Stimulated activated CD8-positive, alpha-beta memory T cell treated with anti-CD3 and anti-CD28 coated beads, Interleukin-15, amount 100 ng/mL, for 48 hours (primary cell): ENCODE measurements at places on chromosomes 7 and 10.

DNA sequence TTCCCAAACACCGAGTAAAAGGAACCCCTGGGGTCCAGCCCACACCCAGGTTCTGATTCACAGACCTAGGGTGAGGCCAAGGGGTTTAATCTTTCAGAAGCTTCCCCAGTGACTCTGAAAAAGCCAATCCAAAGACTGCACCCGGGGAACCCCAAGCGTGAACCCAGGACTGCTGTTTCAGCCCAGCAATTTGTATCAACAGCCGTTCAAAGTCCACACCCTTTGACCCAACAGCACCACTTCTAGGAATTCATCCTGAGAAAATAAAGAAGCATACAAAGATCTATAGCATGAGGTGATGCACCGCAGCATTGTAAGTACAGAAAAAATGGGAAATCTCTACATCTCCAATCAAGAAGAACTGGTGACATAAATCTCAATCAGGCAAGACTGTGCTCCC, 24.4 kb downstream of the DLG5 start:
- DNase-seq, result no peak

GRCh38 chr7:116292381-116292780, 82.0 kb downstream of the TES start:
- DNase-seq, result no peak

- no peak for DNase-seq
These were observed 86.9 kb downstream of the ZNF783 start for GRCh38 chr7:149348758-149349369.

- no peak for DNase-seq
These were observed 142.0 kb downstream of the GRK5 start for GRCh38 chr10:119349341-119349740.

GRCh38 chr7:102190776-102191350, 95.8 kb upstream of the SH2B2 start:
- DNase-seq, result no peak

GRCh38 chr10:70599791-70600190, 2.8 kb downstream of the PRF1 start:
- no peak for DNase-seq

DNA sequence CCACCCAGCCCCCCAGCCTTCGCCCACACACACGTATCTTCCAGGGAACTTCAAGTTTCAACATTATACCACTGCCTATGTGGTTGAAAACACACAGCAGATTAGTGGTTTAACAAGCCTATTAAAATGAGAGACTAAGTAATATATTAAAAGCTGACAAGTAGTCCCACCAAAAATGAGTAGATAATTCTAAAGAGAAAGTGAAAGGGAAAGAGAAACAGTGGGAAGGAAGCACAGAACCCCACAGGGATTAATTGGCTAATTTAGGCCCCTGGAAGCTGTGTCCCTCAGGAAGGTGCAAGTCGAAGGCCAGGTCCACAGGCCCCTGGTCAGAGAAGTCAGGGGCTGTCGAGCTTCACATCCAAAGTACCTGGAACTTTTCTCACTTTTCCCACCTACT, 210.5 kb upstream of the YAE1 start:
- no peak for DNase-seq

DNA sequence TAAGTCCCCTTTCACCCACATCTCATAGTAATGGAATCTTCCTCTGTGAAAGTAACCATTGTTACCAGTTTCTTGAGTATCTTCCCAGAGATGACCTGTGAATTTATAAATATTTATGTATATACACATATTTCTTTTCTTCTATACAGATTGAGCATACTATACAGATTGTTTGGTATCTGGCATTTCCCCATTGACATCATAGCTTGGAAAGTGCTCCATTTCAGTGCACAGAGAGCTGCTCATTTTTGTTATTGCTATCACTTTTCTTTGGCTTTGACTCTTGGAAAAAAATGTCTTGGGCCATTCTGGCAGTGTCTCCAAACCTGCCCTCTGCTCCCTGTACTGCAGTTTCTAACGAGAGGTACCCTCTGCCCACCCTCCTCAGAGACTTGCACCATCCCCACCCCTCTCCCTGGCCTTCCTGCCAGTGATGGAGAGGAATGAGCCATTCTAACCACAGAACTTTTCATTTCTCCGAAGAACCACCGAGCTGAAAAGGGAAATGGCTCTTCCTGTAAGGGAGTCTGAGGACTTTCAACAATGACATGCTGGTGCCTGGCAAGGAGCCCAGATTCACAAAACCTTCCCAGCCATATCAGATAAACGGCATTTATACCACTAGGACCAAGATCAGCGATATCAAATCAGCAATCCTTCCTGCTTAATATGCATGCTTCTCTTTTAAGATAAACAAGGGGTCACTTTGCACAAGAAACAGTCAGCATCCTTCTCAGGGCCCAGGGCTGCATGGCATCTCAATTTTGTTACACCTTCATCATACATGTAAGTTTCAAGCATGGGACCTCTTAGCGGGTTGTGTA, 19.7 kb upstream of the CCSER2 start:
- peak; percentile 33 for DNase-seq

DNA sequence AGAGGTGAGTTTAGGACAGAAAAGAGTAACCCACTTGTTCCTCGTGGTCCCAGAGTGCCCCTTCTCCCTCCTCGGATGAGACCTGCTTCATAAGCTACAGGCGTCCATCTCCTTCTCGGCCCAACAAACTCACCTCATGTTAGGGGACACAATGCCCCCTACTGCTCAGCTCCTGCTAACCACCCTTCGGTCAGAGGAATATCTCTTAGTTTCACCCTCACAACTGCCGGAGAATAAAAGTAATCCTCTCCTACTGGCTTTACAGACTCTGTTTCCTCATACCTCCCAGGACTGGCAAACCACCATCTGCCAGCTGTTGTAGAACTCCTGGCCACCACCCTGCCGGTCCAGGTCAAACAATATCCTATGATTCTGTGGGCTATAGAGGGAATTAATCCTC, 3.2 kb downstream of the AKR1B15 start:
- no peak for DNase-seq

DNA sequence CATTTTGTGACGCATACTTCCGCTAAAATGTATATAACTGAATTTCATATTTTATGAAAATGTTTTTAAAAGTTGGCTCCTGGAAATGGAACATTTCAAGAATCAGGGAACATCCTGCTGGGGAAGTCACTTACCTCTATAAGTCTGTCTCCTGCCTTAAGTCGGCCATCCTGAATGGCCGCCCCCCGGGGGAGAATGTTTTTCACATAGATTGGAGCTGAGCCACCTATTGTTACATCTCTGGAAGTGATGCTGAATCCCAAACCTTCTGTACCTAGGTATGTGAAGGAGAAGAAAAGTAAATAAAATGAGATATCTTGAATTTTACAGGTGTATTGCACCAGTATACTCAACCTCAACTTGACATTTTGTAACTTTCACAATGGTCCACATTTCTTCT, 437.3 kb downstream of the PARD3 start:
- DNase-seq, result no peak

DNA sequence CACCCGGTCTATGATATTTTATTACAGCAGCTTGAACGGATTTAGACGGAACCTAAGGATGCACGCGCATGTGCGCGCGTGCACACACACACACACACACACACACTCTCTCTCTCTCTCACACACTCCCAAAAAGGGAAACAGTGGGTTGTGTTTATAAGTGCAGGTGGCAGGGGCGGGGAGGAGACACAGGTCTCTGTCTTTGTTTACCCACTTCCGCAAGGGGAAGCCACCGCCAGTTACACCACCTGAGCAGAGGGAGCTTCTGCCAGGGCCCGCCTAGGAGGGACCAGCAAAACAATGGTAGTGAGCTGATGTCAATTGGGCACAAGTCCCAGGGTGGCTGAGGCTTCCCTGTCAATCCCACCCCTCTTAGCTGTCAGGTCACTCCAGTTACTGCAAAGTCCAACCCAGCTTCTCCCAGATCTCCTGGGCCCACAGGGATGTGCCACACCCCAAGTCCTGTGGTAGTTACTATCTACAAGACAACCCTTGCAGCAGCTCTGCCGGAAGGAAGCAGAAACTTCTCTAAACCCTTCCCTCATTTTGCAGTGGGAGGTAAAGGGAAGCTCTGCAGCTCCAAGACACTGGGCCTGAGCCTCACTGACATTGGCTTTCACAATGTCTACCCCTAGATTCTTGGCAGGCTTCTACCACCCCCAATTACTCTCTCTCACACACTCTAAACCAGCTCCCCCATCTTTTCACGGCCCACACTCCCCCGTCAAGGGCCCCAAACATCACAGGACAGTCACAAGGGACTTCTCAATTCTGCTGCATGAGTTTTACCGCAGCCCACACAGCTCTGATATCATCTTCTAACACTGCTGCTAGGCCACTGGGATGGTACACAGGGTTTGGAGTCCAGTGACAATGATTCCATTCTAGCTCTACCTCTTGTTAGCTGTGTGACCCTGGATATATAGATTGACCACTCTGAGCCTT, 17.6 kb downstream of the ANXA11 start:
- peak; percentile 65 for DNase-seq

DNA sequence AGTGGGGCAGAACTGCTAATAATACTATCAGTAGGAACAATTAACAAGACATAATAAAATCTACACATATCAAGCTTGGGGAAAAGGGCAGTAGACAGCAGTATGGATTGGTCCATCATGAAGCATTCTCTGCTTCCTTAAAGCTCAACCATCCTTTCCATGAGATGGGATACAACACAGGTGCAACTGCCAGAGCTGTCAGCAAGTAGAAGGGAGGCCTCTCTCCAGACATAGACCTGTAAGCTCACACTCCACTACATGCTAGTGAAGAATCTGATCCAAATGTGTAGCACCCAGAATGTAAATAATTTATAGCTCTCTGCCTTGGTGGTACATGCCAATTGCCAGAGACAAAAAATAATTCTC, 41.5 kb upstream of the ANAPC16 start:
- DNase-seq, result no peak

GRCh38 chr10:9069136-9069535, 1014.6 kb downstream of the GATA3 start:
- no peak for DNase-seq

DNA sequence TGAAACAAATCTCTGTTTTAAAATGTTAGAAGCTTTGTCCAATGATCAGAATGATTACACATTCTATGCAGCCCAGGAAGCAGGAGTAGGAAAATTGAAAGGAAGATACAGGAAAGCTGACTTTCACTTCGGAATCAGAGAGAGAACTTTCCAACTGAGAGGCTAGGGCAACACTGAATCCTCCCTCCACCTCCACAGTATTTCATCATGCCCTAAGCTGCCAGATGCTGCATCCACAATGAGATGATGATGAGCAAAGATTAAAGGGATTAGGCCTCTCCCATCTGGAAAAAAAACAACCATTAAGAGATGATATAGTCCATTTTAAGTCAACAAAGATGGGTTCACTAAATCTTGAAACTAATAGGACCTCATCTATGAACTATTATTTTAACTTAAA, 215.6 kb downstream of the GPR37 start:
- DNase-seq, result no peak

- no peak for DNase-seq
These were observed 12.9 kb downstream of the TTYH3 start for GRCh38 chr7:2644562-2645273.

DNA sequence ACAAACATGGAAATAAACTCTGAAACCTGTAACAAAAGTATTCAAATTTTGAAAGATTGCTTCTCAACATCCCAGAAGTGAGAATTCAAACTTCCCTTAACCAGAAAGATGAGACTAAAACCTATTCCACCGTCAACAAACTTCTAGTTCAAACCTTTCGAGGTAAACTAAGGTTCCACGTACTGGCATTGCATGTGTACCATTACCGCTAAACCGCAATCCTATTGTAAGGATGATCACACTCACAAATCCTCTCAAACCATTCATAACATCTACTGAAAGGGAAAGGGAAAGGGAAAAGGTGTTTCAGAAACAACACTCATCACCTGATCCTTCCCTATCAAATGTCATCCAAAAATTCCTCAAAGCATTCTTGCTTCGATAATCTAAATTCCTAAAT, 3.1 kb downstream of the SMURF1 start:
- no peak for DNase-seq

DNA sequence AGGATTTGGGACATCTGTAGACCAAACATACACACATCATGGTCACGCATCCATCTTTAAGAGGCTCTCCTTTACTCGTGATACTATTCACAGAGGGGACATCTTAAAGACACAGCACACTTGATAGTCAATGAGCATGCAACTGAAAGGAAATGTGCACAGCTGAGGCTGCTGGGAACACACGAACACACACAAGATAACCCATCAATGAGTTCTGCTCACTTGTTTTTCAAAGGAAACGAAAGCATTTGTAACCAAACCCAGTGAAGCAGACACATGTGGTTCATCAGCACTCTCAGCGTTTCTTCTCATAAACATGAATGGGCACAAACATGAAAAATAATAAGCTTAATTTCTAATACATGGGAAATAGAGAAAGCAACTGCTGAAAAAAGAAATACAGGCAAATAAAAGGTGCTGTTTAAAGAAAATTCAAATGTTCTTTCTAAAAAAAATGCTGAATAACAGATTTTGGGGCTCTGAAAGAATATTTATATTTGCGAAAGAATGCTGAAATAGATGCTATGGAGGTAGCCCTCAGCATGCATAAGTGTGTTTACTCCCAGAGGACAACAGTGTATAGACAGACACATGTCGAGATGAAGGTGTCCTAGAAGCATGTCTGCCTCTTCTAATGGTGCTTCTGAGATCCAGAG, 59.7 kb upstream of the LAMB4 start:
- DNase-seq, result no peak

GRCh38 chr7:112204499-112205342, 1.5 kb downstream of the DOCK4 start:
- no peak for DNase-seq

DNA sequence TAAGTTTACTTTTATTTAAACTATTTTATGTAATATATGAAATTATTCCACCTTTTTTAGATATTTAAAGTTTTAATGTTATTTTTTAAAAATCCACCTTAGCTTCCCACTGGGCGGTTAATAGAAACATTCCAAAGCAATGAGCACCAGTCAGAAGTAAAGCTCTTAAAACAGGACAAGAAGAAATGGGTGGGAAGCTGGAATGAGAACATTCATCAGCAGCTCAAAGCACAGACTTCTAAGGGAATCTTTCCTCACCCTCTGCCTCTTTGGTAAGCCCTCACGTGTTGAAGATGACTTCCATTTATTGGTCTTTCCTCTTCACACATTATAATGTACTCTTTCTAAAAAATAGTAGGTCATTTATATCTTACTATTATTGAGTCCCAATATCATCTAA, 3.1 kb downstream of the AGMO start:
- no peak for DNase-seq

DNA sequence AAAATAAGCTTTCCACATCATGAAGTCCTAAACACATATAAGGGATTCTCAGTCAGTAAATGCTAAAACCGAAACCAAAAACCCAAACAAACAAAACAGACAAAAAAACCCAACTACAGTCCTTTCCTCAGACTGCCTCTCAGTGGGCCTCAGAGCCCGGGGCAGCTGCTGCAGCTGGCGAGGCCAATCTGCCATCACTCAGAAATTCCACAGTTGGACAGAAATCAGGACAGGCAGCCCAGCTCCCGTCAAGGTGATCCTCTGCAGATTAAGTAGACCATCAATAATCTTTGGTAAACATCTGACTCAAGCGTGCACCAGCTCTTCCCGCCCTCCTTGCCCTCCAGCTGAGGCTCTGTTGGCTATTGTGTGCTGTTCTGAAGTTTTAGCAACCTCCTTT, 142.2 kb downstream of the ATXN7L1 start:
- DNase-seq, result no peak
